ENCODE measurements at places on chromosomes 16 and 17.

- DNase-seq, result no peak
These were observed 28.4 kb upstream of the MED13 start for GRCh38 chr17:62093188-62094155.

DNA sequence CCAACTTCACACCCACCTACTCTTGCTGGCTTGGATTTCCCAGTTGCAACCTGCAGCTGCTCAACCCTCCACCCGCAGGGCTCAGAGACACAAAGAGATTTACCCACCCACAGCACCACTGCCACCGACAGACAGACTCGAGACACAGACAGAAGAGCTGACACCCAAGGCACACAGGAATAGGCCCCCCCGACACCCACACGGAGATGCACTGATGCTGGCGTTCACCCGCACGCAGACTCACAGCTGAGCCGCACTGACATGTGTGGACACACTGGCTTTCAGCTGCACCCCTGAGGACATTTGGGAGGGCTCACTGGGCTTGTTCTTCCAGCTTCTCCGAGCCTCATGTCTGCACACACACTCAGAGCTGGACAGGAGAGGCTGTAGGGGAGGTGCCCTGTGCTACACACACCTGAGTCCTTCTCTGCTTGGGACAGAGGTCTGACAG lies 8.2 kb downstream of the STX1B start:
- DNase-seq, result no peak

GRCh38 chr17:82713071-82713723 lies 3.3 kb upstream of the FN3KRP start:
- DNase-seq, result no peak

GRCh38 chr16:49592546-49593423 lies 219.2 kb downstream of the C16orf78 start:
- peak; percentile 26 for DNase-seq

- no peak for DNase-seq
These were observed 138.2 kb downstream of the CYLD start for GRCh38 chr16:50879873-50880695.

DNA sequence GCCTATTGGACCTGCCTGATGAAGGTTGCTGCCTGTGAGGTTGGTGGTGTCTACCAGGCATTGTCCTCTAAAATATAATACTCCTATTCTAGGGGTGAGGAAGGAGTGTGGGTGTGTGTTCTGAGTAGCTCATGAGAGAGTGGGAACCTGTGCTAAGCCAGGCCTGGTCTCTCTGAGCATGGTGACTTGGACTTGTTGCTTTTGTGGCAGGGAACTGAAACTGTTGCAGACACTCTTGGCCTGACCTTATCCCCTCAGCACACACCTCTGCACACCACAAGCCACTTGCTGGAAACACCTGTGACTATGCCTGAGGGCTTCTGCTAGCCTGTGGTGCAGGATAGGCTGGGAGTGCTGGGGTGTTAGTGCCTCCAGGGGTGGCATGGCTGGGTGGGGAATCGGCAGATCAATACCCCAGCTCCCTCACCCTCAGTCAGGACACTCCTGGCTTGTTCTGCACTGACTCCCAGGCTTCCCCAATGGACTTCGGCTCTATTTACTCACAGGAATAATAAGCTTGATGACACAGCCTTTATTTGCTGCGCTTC lies 29.9 kb downstream of the PLCG2 start:
- DNase-seq, result no peak

DNA sequence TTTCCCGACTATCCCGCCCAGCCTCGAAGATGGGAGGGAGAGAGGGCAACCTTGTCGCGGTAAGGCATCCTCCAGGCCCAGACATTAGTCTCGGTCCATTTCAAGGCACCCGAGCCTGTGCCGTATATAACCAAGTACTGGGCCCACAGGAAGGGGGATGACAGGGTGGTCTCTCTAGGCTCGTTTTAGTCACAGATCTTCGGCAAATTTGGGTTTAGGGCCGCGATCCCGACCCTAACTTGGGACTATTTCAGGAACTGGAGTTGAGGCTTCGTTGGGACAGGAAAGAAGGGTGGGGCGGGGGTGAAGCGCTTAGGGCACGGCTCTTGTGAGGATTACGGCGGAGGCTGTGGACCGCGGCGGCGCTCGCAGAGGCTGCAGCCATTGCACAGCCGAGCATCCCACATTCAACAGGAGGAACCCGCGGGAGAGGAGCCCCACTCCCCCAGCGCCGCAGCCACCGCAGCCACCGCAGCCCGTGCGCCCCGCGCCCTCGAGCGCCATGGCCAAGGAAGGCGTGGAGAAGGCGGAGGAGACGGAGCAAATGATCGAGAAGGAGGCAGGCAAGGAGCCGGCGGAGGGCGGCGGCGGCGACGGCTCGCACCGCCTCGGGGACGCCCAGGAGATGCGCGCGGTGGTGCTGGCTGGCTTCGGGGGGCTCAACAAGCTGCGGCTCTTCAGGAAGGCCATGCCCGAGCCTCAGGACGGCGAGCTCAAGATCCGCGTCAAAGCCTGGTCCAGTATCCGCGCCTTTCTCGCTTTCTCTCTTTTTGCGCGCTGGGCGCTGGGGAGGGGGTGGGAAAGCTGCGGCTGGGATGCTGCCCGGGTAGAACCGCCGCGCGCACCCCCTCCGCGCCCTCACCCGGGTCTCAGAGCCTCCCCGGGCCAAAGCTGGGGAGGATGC lies at the start of gene VAT1L:
TSS of gene VAT1L (plus strand) at position 384 of the 904 bp plus-strand sequence. CDS start at position 503, 119 bp downstream.
- DNase-seq, result no peak

DNA sequence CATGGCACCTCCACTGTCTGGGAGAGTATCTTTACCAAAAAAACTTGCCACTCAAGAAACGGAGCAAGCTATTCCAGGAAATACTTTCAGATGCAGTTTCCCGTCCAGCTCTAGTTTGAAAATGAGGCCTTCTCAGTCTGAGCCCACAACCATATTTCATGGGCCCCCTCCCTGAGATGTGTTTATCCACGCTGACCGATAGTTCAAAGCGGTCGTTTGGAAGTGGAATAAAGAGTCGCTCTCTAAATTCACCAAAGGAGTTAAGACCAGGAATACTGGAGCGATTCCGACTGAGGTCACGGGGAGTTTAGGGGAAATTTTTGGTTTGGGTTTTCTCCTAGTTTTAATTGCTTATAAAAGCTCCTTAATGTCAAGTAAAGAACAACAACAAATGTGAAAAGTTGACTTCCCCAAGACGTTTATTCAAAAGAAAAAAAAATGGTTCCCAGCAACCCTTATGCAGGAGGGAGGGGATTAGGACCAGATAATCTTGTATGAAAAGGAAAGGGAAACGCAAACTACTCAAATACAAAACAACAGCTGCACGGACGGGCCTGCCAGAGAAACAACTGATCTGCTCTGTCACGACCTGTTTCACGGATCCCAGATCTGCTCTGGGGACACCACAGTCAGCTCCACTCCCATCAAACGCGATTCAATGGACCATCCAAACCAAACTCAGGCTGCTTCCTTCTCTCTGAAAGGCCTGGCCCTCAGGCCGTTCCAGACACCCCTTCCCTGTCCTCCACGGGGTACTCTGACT lies 77.1 kb downstream of the MRM3 start:
- no peak for DNase-seq

DNA sequence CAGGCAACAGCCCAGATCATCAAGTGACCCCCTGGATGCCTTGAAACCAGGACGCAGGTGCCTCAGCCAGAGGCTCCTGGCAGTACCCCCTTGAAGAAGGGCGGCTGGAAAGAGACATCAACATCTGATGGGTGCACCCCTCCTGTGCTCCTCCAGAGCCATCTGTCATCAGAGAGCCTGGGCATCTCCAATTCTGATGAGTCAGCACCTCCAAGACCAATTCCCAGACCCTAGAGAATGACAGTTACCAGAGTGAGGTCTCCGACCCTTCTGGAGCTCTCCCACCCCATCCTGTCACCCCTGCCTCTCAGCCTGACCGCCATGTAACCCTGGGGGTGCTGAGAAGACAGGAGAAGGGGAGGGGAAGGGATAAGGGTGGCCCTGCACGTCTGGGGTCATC lies 433.7 kb downstream of the SOX9 start:
- no peak for DNase-seq
